ENCODE measurements at places on chromosomes 11 and 22. TPM values are rescaled to one million over a fixed set of nuclear protein-coding genes. Genes with fewer than 3 reads are reported as not detected.

RAB36 gene
- polyA plus RNA-seq: 8.4 TPM

ARCN1 gene
- 160 TPM for polyA plus RNA-seq

SCN3B gene
- polyA plus RNA-seq: 4.3 TPM

PGA4 gene
- 0.94 TPM for polyA plus RNA-seq

DNAJB7 gene
- 0.93 TPM for polyA plus RNA-seq

GNG3 gene
- polyA plus RNA-seq: 0.73 TPM

OR6T1 gene
- polyA plus RNA-seq: not detected

SCGB1C1 gene
- polyA plus RNA-seq: not detected

FOLH1 gene
- polyA plus RNA-seq: 21.7 TPM

MIOX gene
- 0.18 TPM for polyA plus RNA-seq

CARNS1 gene
- 4.5 TPM for polyA plus RNA-seq

PGA5 gene
- polyA plus RNA-seq: 0.16 TPM

ART1 gene
- 0.24 TPM for polyA plus RNA-seq

TENM4 gene
- polyA plus RNA-seq: 5.0 TPM
